ENCODE measurements at places on chromosomes 1 and 21.

- no peak for DNase-seq
Observed at GRCh38 chr1:244713332-244713731, 60.4 kb downstream of the DESI2 start.

DNA sequence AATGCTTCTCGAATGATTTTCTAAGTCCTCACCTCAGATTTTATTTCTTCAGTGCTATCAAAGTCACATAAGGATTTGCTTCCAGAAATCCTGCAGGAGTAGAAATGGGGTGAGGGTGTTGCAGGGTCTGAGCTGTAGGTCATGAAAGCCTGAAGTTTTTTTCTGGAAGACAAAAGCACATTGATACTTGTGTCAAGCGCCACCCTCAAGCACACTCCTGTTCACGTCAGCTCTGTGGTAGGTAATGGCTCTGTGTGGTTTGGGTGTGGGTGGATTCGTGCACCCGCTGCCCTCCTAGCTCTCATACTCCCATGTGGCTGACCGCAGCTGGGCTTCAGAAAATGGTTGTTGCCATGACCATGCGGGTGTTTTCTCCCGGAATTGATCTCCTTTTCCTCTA, 39.9 kb downstream of the AKNAD1 start:
- DNase-seq = no peak

DNA sequence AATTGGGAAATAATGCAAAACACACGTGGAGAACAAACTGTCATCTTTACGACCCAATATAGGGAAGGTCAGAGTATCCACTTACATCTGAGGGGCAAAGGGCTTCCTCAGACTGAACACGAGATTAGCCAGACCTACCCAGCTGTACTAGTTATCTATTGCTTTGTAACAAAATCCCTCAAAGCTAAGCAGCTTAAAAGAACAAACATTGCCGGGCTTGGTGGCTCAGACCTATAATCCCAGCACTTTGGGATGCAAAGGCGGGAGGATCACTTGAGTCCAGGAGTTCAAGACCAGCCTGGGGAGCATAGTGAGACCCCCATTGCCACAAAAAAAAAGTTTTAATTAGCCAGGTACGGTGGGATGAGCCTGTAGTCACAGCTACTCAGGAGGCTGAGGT, 262.8 kb downstream of the LTN1 start:
- DNase-seq = no peak

GRCh38 chr1:150165622-150166612, 16.2 kb downstream of the PLEKHO1 start:
- DNase-seq = no peak

DNA sequence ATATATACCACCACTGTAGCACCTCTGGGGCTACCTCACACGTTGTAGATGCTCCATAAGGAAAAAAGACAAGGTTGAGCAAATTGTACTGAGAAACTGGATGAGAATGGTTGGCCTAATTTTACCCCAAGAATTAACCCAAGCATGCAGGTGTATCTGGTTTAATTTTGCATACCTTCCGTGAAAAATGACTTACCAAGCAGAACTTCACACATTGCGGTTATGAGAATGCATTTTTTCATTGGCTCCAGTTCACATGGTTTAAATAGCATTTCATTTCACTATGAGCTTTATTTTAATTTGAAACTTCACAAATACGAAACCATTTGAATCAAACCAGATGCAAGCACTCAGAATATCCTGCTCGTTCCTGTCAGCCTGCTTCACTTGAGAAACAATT, 512.2 kb downstream of the LTN1 start:
- no peak for DNase-seq

DNA sequence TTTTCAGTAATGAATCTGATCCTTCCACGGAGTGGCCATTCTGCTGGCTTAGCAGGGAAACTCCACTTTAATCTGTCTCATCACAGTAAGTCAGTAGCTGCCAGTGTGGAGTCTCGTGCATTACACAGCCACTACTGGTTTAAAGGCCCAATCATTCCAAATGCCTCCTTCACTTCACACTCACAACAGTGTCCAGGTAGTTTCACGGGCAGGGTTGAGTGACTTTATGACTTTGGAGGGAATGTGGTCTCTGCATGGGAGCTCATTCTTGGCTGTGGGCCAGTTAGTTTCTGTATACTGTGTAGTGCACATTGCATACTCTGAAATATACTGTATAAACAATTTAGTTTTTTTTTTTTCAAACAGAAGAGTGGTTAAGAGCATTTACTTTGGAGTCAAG, 34.6 kb upstream of the C1orf87 start:
- DNase-seq = no peak

- DNase-seq = no peak
Observed at GRCh38 chr1:3558036-3558726, 53.1 kb downstream of the MEGF6 start.

DNA sequence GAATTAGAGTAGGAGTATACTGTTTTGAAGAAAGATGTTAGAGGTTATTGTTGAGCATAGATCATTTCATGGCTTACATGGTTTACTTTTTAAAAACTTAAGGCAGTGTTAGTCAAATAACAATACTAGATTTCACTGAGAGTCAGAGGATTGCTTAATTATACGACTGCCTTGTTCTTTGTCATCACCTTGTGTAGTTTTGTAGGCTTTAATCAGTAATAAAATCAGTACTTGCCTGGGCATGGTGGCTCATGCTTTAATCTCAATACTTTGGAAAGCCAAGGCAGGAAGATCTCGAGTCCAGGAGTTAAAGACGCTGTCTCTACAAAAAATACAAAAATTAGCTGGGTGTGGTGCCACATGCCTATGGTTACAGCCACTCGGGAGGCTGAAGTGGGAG, 41.3 kb upstream of the GPR52 start:
- no peak for DNase-seq

GRCh38 chr1:82099170-82099569, 298.4 kb downstream of the ADGRL2 start:
- no peak for DNase-seq

- DNase-seq = no peak
Observed at GRCh38 chr1:245698116-245698515, 543.3 kb downstream of the KIF26B start.

DNA sequence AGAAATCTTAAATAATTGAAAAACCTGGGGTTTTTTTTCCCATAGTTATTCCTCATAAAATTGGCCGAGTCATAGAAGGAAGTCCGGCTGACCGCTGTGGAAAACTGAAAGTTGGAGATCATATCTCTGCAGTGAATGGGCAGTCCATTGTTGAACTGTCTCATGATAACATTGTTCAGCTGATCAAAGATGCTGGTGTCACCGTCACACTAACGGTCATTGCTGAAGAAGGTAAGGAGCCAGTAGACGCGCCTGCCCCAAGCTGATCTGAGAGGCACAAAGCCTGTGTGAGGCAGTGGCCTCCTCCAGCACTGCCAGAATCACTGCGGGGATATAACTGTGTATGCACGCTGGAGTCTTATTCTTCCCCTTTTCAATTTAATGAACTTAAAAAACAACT, 100.3 kb downstream of the PHTF1 start:
- DNase-seq = no peak

DNA sequence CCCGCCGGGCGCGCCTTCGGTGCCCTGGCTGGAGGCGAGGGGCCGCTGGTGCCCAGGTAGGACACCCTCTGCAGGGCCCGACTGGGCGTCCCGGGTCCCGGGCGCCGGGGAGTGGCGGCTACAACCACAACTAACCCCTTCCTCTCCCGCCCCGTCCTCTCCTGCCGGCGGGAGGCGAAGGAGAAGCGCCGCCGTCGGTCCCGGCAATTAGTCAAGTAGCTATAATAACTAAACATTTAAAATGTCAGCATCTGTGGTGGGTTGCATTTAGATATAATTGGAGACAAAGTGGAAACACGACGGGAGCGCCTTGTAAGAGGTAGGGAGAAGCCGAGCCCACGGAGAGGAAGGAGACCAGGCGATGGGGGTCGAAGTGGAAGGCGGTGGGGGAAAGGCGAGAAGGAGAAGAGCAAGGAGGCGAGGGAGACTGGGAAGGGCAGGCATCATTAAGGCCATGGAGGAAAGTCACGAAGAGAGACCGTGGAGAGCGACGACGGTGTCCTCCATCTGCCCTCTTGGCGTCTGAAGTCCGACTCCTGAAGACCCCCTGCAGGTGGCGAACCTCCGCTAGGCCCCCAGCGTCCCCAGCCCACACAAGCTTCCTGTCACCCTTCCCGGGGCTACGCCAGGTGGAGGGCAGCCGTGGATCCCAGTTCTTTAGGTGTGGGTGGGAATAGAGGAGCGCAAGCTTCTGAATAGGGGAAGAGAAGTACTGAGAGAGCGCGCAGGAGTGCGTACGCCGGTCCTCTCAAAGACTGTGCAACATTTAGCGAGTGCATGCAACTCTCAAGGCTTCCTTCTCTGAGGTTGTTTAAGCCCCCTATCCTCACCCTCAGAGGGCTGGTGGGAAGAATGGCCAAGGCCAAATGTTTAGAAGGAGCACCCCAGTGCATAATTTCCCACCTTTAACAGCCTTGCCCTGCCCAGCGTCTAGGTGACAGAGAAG, 1.6 kb downstream of the CNIH3 start:
- DNase-seq = no peak

GRCh38 chr1:199272139-199272544, 633.3 kb downstream of the PTPRC start:
- DNase-seq = no peak

DNA sequence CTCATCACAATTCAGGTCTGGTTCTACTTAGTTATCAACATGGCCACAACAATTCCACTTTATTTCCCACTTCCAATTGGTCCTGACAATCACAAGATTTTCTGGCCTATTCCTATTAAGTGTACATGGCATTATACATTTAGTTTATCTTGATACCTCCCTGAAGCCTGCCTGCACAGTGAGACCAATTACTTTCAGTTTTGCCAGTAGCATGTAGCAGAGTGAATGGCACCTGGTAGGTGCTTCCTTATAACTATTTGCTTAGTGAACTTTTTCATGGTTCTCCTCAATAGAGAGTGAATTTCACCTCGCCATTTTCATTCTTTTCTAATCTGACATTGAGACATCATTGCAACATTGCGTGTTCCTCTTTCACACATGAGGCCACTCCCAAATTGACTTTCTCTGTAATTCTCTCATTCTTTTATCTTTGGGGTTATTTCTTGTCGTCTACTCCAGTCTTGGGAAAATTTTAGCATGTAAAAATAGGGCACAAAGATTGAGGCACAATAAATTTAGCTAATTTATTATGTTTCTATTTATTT, 124.3 kb downstream of the DISC1 start:
- no peak for DNase-seq

GRCh38 chr21:20083336-20083735, 914.9 kb upstream of the NCAM2 start:
- no peak for DNase-seq

DNA sequence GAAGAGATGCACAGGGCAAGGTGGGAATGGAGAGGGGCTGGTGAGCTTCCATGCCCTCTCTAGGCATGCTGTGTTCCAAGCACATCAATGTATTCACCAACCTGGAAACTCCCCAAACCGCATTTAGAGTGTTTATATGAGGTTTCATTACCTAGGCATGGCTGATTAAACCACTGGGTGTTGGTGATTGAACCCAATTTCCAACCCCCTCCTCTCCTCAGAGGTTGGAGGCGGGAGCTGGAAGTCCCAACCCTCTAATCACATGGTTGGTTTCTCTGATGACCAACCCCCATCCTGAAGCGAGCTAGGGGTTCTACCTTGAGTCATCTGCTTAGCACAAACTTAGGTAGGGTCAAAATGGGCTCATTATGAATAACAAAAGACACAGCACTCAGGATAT, 3.0 kb upstream of the PPIE start:
- DNase-seq = no peak

DNA sequence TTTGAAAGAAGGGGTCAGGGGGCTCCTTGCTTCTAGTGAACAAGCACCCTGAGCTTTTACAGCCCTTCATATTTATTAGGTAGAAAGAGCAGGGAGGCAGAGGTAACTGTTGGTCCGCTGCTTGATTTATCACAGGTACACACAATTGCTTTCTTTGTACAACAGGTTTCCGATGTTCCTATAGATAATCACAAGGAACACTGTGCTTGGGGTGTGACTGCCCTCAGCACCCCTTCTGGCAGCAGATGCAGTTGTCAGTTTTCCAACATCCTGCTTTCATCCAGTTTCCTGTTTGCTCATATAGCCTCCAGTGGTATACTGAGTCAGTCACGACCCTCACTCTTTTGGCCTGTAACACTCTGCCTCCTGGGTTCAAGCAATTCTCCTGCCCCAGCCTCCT, 40.6 kb downstream of the SCP2 start:
- no peak for DNase-seq

DNA sequence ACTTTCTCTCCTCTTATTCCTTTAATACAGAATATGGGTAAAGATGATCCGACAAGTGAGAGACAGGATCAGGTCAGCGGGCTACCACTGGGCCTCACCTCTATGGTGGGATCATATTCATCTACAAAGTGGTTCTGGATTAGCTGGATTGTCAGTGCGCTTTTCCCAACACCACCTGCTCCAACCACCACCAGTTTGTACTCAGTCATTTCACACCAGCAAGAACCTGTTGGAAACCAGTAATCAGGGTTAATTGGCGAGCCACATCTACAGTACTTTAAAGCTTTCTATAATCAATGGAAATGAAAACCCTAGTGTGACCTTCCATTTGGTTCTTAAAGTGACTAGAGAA, 643 bp downstream of the NRAS start:
- no peak for DNase-seq

DNA sequence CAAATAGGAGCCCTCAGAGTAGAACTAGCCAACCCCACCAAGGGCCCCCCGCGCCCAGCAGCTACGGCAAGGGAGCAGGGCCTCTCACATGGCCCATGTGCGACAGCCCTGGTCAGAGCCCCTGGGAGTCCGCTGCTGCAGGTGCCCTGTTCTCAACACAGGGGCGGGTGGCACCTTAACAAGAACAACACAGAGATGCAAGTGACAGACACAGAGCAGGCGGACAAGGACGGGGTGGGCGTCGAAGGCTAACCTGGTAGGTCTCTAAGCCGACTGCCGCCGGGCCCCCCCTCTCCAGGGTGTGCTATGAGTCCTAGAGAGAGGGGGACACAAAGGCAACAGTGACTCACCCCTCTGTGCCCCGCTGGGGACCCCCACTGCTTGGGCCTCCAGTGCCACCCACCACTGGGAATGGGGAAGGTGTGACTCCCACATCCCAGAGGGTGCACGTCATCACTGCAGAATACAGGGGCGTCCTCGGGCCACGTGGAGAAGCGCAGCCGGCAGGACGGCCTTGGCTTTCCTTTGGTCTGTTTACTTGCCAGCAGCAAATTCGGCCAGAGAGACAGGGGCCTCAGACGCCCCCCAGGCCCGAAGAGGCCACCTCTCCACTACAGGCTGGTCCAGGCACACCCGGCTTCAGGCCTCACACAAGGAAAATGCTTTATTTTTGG, 44.8 kb downstream of the PRDM15 start:
- DNase-seq = no peak

DNA sequence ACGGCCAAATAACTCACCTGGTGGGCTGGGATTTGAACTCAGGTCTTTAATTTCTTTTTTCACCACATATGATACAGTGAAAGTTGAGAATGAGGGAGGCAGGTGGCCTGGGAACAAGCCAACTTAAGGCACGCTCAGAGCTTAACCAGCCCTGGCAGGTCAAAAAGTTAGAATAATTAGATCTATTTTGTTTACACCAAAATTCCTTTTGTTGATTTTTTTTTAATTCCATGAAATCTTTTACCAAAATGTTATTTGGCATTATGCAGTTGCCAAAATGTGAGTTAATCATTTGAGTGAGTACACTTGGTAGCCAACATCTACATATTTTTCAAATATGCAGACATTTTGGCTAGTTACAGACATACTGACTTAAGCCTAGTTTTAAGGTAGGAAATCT, 36.8 kb downstream of the LHX8 start:
- no peak for DNase-seq

GRCh38 chr1:36300526-36300925, 5.6 kb upstream of the SH3D21 start:
- no peak for DNase-seq

Data from activated naive CD8-positive, alpha-beta T cell treated with anti-CD3 and anti-CD28 coated beads, Interleukin-2, amount 50 U/mL, for 16 hours (primary cell).